ENCODE measurements at places on chromosomes 5 and 9. TPM values are rescaled to one million over a fixed set of nuclear protein-coding genes. Genes with fewer than 3 reads are reported as not detected.

The WNK2 gene
- total RNA-seq = 0.89 TPM

The PCDHA1 gene
- not detected for total RNA-seq

The NFIB gene
- 9.4 TPM for total RNA-seq

DNA sequence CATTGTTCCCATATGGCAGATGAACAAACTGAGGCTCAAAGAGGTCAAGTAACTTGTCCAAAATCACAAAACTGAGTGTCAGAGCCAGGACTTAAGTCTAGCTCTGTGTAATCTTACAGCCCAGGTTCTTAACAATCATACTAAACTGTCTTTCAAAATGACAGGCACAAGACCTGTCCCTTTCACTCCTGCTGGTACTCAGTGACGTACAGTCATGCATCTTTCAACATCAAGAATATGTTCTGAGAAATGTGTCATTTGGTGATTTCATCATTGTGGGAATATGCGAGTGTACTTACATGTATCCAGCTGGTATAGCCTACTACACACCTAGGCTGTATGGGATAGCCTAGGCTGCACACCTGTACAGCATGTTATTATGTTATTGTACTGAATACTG is 646.8 kb upstream of the WWC1 start:
- H3K4me3 ChIP-seq = no peak overlapping the region
- peak overlapping the region; percentile 93 for H3K27ac ChIP-seq
- no peaks in the 10 kb centered on the region for H3K27me3 ChIP-seq

- H3K4me1 ChIP-seq = peaks cover 6% of the 10 kb centered on the region
- H3K27me3 ChIP-seq = no peaks in the 10 kb centered on the region
- no peak overlapping the region for H3K4me3 ChIP-seq
Measured at GRCh38 chr5:96293966-96294883, 138.8 kb downstream of the PCSK1 start.

The LHX3 gene
- not detected for total RNA-seq

GRCh38 chr5:169798906-169799660 is 162.0 kb downstream of the DOCK2 start:
- no peak overlapping the region for H3K27ac ChIP-seq
- no peak overlapping the region for H3K4me3 ChIP-seq
- peaks cover 23% of the 10 kb centered on the region for H3K4me1 ChIP-seq
- H3K36me3 ChIP-seq = no peaks in the 10 kb centered on the region

- no peaks in the 10 kb centered on the region for H3K27me3 ChIP-seq
- H3K4me3 ChIP-seq = no peak overlapping the region
- H3K36me3 ChIP-seq = no peaks in the 10 kb centered on the region
- no peak for DNase-seq
- no peak overlapping the region for H3K27ac ChIP-seq
Measured at GRCh38 chr5:100598446-100598845, 63.3 kb downstream of the FAM174A start.

DNA sequence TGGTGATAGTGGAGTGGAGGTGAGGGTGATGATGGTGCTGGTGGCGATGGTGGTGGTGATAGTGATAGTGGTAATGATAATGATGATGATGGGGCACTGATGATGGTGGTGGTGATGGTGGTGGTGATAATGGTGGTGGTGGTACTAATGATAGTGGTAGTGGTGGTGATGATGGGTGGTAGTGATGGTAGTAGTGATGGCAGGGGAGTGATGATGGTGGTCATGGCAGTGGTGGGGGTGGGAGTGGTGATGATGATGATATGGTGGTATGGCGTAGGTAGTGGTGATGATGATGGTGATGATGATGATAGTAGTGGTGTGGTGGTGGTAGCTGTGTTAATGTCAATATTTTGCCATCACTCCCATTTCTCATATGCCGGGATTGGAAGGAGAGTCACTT is 44.5 kb upstream of the ORM1 start:
- H3K27me3 ChIP-seq = no peaks in the 10 kb centered on the region
- H3K4me1 ChIP-seq = peaks cover 59% of the 10 kb centered on the region
- no peak overlapping the region for H3K4me3 ChIP-seq
- no peak for DNase-seq

The ADRB2 gene
- total RNA-seq = 0.64 TPM

The FKTN gene
- total RNA-seq = 21.1 TPM

DNA sequence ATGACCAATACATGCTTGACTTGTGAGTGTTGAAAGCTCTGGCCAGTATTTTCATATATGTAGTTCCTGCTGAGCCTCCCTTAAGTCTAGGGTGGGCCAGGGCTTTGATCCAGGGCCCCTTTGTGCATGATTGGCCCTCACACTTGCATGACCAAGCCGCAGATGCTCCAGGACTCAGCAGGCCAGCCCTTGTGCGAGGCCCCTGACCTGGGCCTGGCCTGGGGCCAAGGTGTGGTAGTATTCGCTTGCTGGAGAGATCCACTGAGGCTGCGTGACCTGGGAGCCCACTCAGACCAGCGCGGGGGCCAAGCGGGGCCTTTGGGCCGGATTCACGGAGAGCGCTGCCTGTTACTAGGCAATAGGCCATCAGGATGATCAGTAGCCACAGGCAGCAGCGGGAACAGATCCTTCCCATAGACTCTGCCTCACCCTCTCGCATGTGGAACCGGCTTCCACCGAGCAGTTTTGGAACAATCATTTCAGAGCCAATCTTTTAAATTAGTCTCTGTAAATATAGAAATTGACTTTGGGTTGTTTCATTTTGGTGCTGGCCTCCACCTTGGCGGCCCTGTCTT is 79.0 kb upstream of the PTCH1 start:
- no peaks in the 10 kb centered on the region for H3K36me3 ChIP-seq
- H3K27me3 ChIP-seq = no peaks in the 10 kb centered on the region
- DNase-seq = no peak
- no peaks in the 10 kb centered on the region for H3K4me1 ChIP-seq
- no peak overlapping the region for H3K4me3 ChIP-seq

The SHOC1 gene
- total RNA-seq = not detected

GRCh38 chr5:153745778-153746395 is 255.4 kb downstream of the GRIA1 start:
- H3K4me1 ChIP-seq = no peaks in the 10 kb centered on the region
- H3K27me3 ChIP-seq = no peaks in the 10 kb centered on the region
- no peaks in the 10 kb centered on the region for H3K36me3 ChIP-seq
- H3K4me3 ChIP-seq = no peak overlapping the region
- no peak overlapping the region for H3K27ac ChIP-seq

DNA sequence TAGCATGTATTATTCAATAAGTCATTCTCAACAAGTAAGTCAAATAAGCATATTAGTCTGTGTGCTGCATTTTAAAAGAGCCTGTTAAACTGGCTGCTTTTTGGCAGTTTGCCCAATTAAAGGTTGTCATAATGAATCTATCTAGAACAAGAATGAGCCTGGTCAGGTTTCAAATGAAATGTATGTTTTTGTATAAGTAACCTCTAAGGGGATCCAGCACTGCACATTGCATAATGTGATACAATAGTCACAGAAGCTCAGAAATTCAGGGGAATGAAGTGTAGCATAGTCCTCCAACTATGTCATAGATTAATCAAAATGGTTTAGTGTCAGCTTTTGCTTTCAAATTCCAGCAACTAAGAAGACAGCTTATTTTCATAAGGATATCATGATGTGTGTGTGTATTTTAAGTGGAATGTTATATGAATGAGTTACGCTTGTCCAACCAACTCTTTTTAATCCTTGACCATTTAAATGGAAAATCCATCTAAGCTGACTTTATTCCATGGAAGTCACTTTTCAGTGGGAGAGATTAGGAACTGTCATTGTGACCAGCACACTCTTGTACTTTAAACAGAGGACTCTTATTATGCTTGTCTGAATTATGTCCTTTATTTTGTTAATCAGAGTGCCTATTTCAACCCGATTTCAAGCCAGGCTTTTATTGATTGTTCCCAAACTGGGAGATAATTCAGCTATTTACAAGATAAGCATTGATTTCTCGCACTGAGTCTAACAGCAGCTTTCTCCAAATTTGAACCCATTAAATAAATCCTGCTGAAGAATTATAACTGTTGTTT is 283.9 kb upstream of the ADAMTSL1 start:
- H3K4me1 ChIP-seq = no peaks in the 10 kb centered on the region
- no peaks in the 10 kb centered on the region for H3K27me3 ChIP-seq
- H3K36me3 ChIP-seq = no peaks in the 10 kb centered on the region
- no peak for DNase-seq
- no peak overlapping the region for H3K27ac ChIP-seq

DNA sequence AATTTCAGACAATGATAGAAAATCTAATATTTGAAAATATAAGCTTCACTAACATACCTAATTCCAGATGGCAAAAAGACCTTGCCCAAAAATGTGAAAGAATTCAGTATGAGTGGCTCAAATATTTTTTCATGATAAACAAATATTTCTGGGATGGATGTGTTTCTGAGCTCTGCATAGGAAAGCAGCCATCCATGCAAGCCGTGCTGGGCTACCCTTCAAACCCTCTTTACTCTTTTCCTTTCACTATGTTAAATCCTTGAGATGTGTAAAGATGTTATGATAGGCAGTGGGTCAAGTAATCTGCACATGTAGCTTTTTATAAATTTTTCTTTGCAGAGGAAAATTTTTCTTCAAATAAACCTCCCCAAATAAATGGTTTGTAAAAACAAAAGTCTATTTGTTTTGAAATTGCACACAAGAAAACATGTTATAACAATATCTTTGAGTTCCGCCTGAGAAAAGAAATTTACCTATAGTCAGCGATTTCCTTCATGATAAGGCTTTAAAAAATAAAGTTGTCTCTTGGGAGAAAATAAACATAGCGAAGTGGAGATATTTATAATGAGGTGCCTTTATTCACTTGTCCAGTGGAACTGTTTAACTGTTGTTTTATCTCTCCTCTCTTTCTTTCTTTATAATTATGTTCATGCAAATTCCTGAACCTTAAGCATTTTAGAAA is 154.3 kb upstream of the PITX1 start:
- no peaks in the 10 kb centered on the region for H3K36me3 ChIP-seq
- H3K4me1 ChIP-seq = peaks cover 4% of the 10 kb centered on the region
- no peak overlapping the region for H3K27ac ChIP-seq
- H3K4me3 ChIP-seq = no peak overlapping the region

The TEX48 gene
- not detected for total RNA-seq

The PLPP7 gene
- total RNA-seq = 0.20 TPM

The LRRC19 gene
- not detected for total RNA-seq

GRCh38 chr9:35627575-35627974 is 9.4 kb upstream of the CD72 start:
- no peaks in the 10 kb centered on the region for H3K4me1 ChIP-seq
- no peaks in the 10 kb centered on the region for H3K36me3 ChIP-seq
- H3K27me3 ChIP-seq = no peaks in the 10 kb centered on the region

The BAAT gene
- total RNA-seq = 8.9 TPM

The HMMR gene
- 4.0 TPM for total RNA-seq

DNA sequence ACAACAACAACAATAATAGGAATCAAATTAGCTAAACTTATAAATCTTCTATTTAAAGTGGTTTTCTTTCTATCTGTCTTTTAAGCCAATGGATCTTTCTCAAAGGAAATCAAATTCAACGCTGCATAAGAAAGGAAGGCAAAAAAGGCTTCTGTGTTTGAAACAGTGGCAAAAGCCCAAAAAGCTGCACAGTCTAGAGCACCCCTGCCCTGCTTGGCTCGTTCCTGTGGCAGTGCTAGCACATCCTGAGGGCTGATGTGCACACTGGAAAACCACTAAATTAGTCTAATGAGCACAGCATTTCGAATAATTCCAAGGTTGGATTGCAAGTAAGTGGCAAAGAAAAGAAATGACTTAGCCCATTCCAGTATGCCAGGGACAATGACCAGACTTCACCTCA is 80.7 kb downstream of the AP3B1 start:
- H3K36me3 ChIP-seq = peaks cover 8% of the 10 kb centered on the region
- DNase-seq = no peak
- H3K4me3 ChIP-seq = no peak overlapping the region
- no peaks in the 10 kb centered on the region for H3K4me1 ChIP-seq

The MARCHF3 gene
- total RNA-seq = 16.5 TPM

The PCDHB9 gene
- total RNA-seq = 3.6 TPM

The PCDHB2 gene
- total RNA-seq = 44.3 TPM

Data from astrocyte (in vitro differentiated cells and primary cell).